Activated CD4-positive, alpha-beta T cell treated with anti-CD3 and anti-CD28 coated beads for 1 hour (primary cell): ENCODE measurements at places on chromosomes 2 and 18.

DNA sequence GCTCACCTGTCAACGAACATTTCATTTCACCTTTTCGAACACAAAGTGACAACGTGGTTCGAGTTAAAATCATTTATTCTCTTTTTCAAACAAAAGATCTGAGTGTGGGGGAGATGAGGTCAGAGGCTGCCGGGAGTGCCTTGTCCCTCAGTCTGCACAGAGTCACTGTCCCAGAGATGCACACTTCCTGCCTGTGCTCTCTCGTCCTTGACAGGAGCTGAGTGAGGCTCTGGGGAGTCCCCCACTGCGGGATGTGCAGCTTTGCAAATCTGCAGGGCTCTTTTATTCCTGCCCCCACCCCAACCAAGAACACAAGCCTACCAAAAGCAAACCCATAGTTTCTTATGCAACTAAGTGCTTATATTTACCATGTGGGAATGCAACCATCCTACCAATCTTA is 497.8 kb downstream of the EIPR1 start:
- no peak for DNase-seq

DNA sequence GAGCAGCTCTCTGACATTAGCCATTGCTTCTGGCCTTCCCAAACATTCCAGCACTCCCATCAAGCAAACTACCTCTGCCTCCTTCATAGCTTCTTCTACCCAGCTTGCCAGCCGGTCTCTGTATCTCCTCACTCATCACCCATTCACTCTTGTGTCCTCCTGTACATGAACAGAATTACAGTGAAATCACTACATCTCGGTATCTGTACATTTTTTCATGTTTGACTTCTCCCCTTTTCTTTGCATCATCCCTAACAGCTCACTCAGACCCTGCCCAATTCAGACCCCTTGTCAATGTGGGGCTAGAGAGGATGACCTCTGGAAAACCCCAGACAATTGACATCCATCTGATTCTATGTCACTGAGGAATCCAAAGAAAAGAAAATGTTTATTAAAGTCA is 335.8 kb downstream of the TNS1 start:
- no peak for DNase-seq

DNA sequence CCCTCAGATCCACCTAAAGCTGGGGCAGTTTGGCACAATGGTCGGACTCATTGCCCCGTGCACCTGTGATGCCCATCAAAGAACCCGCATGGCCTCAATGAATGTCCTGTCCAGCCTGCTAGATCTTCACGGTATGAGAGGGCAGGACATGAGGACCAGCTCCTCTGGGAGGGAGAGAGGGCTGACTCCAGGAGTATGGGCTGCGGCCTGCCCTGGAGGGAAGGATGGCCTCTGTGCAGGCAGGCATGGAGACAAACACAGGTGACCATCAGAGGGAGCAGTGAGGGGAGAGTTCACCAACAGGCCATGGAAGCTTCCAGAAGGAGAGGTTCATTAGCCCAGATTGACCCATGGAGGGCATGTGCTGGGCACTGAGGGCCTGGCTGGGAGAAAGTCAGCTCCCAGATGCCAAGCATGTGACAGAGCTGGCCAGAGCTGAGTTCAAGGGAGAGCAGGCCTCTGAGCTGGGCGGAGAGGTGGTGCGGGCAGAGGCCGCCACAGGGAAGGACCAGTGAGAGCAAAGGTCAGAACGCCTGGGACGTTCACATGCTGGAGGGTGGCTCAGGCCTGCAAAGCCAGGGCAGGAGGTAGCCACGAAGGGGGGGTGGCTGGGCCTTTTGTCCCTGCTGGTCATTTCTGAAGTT is 36.2 kb downstream of the HJURP start:
- DNase-seq = no peak

DNA sequence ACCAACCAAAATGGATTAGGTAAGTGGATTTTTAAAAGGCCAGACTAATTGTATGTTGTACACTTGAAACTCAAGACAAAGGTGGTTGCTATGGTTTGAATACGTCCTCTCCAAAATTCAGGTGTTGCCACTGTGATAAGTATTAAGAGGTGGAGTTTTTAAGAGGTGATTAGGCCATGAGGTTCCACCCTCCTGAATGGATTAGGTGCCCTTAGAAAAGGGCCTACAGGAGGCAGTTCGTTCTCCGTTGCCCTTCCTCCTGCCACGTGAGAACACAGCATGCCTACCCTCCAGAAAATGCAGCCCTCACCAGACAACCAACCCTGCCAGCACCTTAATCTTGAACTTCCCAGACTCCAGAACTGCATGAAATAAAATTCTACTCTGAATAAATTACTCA is 51.2 kb downstream of the CHMP3 start:
- DNase-seq = no peak

DNA sequence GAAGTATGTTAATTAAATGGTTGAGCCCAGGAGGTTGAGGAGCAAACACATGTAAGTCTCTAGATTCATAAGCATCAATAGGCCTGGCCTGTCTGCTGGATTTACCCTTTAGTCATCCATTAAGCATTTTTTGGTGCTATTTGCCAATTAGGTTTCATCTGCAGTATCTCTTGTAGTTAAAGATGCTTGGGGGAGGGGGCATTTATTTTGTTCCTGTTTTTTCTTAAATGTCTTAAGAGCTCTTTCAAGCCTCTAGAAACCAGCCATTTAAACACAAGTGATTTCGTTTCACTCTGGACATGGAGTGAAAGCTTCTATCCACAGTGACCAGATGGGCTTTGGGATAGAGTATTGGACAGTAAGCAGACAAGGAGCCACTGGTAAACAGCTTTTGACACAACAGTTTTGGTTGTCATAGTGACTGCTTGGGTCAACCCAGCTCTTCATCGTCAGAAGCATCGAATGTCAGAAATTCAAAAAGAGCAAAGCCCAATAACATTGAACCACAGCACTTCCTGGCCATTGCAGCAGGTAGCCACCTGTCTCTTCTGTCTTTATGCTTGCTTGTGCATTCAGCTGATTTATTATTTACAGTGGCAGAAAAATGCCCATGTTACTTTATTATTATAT is 4.9 kb downstream of the QPCT start:
- DNase-seq = no peak

DNA sequence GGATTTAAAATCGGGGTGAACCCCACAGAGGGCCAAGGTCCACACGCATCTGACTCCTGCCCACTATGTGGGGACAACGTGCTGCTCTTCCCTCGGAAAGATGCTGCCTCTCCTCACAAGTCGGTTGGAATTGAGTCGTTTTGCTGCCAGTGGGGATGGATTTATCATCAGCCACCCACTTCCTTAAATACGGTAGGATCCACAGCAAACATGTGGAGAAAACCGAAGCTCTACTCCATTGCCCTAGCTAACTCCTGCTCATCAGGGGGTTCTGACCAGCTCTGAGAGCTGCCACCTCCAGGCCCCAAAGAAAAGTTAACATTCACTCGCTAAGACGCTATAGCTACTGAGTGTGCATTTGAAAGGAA is 80.9 kb downstream of the CHRNA1 start:
- no peak for DNase-seq

GRCh38 chr2:208255557-208256106 is 761 bp upstream of the IDH1 start:
- no peak for DNase-seq

DNA sequence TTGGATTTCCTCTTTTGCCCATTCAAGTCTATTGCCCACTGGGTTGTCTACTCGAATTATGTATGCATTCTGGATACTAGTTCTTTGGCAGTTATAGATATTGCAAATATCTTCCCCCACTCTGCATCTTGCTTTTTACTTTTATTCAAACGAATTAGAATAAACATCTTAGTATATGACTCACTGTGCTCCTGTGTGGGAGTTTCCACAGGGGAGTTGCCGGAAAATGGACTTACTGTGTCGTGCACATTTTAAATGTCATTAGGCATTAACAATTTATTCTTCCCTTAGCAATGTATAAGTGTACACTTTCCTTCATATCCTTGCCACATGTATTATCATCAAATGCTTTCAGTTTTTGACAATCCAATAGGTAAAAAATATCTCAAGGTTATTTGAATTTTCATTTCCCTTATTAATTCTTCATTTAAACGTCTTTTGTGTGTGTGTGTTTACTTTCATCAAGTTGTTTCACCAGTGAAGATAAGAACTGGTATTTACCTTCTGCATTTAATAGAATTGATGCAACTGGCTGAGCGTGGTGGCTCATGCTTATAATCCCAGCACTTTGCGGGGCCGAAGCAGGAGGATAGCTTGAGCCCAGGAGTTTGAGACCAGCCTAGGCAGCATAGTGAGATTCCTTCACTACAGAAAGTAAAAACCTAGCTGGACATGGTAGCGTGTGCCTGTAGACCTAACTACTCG is 4.6 kb upstream of the UGT1A5 start:
- no peak for DNase-seq

GRCh38 chr2:159084384-159085370 is 116.2 kb downstream of the TANC1 start:
- no peak for DNase-seq

DNA sequence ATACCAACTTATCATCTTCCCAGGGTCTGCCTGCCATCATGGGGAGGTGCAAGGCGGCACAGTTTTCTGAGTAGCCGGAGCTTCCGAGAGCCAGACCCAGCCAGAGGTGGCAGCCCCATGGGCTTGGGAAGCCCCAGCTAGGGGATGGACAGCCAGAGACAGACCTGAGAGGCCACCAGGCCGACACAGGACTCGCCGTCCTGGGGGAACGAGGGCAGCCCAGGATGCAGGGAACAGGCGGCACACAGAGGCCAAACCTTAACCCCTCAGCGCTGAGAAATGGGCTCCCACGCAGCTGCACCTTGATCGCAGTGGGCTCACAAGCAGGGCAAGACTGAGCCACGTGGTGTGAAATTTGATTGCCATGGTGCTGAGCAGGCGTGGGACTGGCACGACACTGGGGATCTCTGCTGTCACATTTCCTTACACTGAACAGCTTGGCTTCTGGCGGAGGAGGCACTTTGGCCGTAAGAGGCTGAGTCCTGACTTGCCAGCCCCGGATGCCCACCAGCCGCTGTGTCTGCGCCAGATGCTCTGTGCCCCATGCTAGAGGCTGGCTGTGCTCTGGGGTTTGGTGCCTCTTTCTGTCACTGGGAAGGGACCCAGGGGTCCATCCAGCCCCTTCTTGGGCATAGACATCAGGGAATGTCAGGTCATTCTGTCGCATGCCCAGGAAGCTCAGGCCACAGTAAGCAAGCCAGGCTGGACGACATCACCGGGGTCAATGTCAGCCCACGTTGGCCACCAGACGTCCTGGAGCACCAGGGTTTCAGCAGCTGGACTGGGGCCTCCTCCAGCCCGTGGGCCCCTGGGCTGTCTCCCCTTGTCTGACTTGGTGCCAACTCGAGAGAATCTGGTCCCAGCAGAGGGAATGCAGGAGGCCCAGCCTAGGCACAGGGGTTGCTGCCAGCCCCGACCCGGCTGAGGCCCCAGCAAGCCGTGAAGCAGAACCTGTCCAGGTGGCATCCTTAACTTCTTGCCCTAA is 312.1 kb upstream of the MYT1L start:
- DNase-seq = no peak

DNA sequence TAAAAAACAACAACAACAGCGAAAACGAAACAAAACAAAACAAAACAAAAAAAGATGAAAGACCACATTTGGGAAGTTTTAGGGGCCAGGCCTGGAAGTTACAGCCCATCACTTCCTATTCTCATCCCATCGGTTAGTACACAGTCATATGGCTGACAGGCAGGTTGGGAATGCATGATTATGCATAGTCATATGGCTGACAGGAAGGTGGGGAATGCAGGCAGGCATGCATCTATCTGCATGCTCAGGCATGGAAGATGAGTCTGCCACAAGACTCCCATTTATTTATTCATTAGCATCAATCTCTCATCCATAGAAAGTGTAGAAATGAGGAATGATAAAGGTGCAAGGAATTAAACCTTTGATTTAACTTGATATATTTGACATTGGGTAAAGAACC is 325.3 kb upstream of the MEX3C start:
- no peak for DNase-seq

DNA sequence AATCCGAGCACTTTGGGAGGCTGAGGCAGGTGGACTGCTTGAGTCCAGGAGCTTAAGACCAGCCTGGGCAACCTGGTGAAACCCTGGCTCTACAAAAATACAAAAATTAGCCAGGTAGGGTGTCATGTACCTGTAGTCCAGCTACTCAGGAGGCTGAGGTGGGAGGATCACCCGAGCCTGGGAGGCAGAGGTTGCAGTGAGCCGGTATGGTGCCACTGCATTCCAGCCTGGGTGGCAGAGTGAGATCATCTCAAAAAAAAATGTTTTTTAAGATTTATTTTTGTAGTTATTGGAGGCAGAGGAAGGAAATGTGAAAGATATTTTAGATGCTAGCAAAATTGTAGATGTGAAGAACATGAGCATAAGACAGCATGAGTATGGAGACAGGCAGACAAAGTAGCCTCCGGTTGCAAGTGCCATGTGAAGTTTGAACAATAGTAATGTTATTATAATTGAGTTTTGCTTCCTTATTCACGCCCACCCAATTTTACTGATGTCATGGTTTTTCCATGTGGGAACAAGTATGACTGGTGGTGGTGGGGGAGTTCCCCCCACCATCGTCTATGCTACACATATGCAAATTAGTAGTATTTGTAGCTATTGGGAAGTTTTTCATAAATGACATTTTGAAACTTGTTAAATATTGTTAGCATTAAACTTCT is 18.0 kb downstream of the REL start:
- DNase-seq = no peak

DNA sequence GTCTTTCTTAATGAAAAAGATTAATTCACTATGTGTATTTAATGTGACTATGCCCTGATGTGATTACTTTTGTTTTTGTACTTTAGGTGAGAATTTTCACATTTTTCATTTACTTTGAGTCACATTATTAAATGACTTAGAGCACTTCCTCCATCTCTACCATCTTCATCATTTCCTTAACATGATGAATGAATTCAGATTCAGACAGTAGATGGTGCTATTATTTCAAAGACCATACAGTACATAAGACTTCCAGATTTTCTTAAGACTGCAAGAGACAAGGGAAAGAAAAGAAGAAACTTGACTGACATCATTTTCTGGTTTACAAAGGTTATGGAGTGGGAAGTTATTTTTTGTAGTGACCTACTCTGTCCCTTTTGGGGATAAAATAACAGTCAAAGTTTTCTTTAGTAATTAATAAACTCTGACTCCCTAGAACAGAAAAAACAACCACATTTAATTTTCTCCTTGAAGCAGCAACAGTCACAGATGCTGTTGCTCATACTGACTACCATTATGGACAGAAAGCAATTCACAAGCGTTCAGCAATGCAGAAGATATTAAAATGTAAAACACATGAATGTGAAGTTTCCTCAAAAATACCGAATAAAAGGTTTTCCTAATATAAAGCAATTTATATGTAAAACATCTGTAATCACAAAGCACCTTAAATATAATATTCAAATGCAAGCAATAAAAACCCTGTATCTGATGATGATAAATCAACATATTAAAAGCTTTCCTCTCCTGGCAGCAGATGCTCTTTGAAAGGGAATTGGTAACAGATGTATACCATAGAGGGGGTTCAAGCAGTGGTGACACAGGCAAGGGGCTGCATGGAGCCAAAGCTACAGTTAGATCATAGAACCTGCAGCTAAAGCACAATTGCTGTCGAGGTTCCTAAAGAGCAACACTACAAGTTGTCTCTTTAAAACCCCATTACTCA is 1010.9 kb upstream of the NXPH2 start:
- no peak for DNase-seq

- DNase-seq = no peak
These were observed 72.0 kb upstream of the TMEM178A start for GRCh38 chr2:39593439-39594393.
